Sciatic nerve (tissue), 2 donors: ENCODE measurements at places on chromosomes 1 and 21.

DNA sequence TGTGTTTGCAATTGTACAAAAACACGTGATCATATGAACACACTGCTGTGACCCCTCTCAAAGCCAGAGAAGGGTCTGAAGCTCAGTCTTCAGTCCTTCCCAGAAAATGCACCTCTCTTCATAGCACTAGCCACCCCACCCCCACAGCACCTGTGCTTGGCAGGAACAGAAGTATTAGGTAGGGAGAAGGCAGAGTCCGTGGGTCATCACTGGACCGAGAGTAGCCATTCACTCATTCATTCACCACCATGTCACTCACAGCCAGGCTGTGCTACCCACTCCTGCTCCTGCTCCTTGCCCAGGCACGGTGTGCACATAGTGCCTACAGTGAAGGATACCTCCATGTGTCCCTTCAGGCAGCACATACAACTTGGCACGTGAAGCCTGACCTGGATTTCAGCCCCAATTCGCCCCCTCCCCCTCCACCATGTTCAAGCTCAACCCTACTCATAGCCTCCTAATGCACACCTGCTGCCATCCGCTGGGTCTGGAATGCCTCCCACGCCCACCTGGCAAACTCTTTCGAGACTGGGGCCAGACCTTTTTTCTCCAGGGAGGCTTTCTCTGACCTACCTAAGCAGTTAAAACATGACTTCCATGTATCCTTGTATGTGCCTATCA, 81.9 kb upstream of the GALNT2 start:
- DNase-seq: no peak

DNA sequence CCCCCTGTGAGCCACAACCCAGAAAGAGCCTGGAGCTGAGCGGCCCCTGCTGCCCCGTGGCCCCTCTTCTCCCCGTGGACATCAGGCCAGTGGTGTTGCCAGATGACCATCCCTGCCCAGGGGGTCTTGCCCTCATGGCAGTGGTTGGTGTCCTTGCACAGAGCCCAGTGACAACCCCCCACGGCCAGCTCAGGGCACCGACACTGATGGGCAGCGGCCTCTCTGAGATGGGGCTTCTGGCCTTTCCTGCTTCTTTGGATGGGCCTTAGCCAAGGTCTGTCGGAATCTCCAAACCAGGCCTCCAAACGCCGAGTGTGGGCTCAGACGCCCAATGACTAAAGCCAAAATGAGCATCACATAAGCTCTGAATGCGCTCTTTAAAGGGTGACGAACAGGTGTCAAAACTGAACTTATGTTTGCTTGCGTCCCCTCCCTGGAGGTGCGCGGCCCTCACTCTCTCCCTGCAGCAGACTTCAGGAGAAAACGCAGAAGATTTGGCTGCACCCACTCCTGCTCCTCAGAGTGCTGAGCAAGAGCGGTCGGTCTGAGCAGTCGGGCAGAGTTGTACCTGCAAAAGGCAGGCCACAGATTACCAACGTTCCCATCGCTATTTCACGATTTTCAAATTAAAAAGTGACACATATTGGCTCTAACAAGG, 41.9 kb downstream of the UBE2G2 start:
- peak; percentile 47 for DNase-seq

DNA sequence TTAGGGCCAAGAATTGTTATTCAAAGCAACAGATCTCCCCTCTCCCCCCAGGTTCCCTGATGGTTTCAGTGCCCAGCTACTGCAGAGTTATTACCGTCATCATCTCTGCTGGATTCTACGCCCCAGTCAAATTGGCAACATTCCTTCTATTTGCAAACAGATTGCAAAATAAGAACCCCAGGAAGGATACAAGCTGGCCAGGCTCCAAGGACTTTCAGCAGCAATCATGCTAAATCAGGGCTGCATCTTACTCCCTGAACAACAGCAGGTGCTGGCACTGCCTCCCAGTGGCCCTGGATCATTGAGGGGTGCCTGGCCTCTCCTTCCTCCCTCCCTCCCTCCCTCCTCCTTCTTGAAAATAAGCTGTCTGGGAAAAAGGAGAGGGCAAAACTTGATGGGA, 521.6 kb upstream of the BEND5 start:
- peak; percentile 58 for DNase-seq

GRCh38 chr1:59013276-59013927, 229.6 kb upstream of the JUN start:
- DNase-seq: peak; percentile 63

GRCh38 chr21:38196036-38196435, 60.8 kb upstream of the KCNJ15 start:
- DNase-seq: no peak

GRCh38 chr1:97379387-97380075, 541.3 kb downstream of the DPYD start:
- DNase-seq: no peak

GRCh38 chr21:29326914-29327554, 28.3 kb downstream of the BACH1 start:
- DNase-seq: no peak

GRCh38 chr1:167119696-167120095, 25.8 kb downstream of the STYXL2 start:
- DNase-seq: no peak

- DNase-seq: no peak
Measured at GRCh38 chr1:239897458-239897857, 194.2 kb upstream of the FMN2 start.

- DNase-seq: no peak
Measured at GRCh38 chr1:107246775-107247345, 106.0 kb downstream of the NTNG1 start.

GRCh38 chr1:177305040-177306018, 134.6 kb downstream of the BRINP2 start:
- no peak for DNase-seq

DNA sequence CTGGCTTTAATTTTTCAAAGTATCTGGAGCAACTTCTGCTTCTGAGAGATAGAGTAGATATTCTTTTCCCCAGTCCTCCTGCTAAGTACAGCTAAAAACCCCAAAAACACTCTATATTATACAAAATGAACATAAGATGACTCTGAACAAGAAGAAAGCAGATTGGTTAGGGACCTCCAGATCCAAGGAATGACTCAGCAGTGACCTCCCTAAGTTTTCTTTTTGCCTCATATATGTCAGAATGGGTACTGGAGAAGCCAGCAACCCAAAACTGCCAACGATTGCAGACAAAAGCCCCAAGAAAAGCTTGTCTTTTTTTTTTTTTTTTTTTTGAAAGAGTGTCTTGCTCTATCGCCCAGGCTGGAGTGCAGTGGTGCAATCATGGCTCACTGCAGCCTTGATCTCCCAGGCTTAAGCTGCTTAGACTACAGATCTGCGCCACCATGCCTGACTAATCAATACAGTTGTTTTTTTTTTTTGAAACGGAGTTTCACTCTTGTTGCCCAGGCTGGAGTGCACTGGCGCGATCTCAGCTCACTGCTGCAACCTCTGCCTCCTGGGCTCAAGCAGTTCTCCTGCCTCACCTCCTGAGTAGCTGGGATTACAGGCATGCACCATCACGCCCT, 22.7 kb downstream of the NDUFS5 start:
- no peak for DNase-seq

- DNase-seq: peak; percentile 64
Measured at GRCh38 chr1:184036517-184036949, 995 bp downstream of the COLGALT2 start.

DNA sequence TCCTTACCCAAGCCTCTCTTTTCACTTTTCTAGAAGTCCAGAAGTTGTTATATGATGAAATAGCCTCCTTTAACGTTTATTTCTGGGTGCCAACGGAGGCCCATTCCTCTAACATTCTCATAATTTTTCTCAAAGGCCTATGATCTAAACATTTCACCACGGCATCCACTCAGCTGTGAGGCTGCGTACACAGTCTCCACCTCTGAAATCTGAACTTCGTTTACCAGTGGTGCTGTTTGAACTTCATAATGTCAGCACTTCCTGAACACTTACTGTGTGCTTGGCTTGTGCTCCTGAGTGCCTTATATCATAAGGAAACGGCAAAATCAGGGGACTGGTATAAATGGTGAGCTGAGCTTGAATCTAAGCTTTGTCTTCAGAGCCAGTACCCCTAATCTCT, 12.0 kb upstream of the RBP7 start:
- DNase-seq: no peak

DNA sequence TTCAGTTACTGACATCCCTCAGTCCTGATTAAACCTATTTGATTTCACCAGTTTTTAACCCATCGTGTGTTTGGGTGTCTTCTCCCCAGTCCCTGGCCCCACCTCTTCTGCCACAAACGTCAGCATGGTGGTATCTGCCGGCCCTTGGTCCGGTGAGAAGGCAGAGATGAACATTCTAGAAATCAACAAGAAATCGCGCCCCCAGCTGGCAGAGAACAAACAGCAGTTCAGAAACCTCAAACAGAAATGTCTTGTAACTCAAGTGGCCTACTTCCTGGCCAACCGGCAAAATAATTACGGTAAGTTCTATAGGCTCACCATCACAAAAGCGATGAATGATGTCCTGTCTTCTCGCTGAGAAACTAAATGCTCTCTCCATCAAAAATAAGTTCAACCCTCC, 28.7 kb downstream of the NBPF3 start:
- no peak for DNase-seq

DNA sequence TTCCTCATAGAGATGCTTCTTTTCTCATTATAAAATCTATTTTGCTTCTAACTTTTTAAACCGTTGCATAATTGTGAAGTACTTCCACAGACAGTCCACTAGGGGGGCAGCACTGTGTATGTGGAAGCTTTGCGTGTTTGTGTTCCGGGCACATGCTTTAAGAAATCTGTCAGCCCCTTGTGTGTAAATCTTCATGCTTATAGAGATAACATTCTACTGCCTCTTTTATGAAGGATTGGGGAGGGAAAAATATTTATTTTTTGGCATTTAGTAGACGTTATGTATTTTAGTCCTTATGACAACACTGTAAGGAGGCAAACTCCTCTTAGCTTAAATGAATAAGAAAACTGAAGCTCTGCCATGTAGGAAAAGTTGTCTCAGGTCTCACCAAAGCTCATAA, 157.3 kb upstream of the PTGFR start:
- no peak for DNase-seq

- DNase-seq: no peak
Measured at GRCh38 chr1:178530037-178530402, 17.1 kb downstream of the TEX35 start.

DNA sequence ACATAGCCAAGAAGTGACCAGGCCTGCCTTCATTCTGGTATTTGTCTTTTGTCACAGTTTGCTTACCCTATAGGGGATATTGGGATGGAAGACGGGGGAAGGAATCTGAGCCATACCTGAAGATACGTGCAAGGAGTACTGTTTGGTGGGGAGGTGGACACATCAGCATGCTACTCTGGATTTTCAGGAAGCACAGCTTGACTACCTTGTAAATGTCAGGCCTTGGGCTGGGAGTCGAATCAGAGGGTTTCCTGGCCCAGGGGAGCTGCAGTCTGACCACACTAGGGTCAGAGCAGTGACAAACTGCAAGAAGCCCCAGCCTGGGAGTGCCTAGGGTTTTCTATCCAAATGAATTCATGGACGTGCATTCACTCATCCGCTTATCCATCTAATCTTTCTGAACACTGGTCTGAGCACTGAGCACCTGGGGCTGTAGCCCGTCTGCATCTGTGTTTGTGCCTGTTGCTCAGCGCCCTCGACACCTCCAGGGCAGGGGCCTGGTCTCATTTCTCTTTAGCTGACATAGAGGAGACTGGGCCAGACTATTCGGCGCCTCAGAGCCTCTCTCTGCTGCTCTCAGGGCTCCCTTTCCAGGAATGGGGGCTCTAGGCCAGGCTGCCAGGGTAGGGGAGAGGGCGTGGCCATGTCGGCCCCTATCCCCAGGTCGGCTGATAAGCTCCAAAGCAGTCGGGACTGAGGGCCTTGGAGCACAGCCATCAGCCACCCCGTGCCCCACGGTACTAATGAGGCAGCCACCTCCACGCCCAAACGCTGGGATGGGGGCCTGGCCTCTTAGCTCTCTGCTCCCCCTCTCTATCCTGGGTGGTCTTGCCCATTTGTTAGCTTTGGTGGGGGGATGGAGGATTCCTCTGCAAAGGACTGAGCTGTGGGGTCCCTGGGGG, 47.0 kb upstream of the SLC2A1 start:
- DNase-seq: no peak

- DNase-seq: no peak
Measured at GRCh38 chr1:111154021-111154999, 14.3 kb downstream of the CEPT1 start.

DNA sequence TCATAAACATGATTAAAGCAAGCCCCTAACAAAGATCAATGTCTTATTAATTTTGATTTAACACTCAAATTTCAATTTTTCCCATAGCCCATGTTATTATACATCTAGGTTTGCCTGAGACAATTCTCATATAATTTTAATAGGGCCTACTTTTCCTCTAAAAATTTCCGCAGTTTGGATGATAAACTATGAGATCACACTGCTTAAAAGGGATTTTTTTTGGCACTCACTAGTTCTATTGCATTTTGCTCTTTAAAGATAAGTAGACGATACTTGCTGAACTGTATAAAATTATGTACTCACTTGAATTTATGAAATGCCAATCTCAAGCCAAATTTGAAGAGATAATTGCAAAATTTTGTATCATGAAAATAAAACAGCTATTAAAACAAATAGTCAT, 480.4 kb upstream of the ZRANB2 start:
- no peak for DNase-seq

DNA sequence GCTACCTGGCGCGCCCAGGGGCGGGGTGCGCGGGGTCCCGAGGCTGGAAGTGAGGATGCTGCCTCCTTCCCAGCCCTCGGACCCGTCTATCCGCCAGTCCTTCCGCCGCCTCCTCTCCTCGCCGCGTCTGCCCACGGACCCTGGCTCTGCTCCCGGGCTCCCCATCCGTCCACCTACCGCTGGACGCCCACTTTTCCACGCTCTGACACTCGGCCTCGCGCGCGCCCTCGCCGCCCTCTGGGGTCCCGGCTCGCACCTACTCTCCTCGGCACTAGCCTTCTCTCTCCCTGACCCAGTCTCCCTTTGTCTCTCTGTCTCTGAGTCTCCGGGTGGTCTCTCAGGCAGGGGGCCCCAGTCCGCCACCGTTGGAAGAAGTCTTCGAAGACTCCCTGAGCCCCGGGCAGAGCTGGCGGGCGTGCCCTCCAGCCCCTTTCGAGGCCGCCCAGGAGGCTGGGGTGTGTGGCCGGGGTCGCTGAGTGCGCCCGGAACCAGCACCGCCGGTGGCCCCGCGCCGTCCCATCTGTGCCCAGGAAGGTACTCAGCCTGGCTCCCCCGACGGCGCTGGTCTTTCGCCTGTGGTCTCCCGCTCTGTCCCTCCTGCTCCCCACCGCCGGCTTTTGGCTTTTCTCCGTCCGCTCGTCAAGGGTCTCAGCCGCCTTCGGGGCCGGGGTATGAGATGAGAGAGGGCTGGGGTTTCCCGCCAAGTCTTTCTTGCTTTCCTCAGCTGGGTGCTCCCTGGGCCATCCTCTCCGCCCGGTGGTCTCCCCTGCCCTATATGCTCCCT, 610 bp downstream of the DRAXIN start:
- no peak for DNase-seq

DNA sequence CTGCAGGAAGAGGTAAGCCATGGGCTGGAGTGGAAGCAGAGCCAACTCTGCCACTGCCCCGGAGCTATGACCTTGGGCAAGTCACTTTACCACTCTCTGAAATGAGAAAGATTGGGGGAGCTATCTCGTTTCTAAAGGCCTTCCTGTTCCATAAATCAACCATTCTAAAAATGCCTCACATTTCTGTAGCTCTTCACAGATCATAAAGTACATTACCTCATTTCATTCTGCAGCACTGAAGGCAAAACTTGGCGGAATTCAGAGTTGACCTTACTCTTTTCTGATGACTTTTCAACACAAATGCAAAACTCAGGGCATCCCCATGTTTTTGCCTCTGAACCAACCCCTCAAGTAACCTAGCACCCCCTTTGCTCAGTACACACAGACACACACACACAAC, 404.0 kb upstream of the NFIA start:
- DNase-seq: no peak
